ENCODE measurements at places on chromosomes 5 and 9.
A peak's percentile ranks its signal among the peaks of the same experiment; 100 is the strongest.

- no peak for DNase-seq
Measured at GRCh38 chr5:37722236-37723161, 117.3 kb downstream of the GDNF start.

DNA sequence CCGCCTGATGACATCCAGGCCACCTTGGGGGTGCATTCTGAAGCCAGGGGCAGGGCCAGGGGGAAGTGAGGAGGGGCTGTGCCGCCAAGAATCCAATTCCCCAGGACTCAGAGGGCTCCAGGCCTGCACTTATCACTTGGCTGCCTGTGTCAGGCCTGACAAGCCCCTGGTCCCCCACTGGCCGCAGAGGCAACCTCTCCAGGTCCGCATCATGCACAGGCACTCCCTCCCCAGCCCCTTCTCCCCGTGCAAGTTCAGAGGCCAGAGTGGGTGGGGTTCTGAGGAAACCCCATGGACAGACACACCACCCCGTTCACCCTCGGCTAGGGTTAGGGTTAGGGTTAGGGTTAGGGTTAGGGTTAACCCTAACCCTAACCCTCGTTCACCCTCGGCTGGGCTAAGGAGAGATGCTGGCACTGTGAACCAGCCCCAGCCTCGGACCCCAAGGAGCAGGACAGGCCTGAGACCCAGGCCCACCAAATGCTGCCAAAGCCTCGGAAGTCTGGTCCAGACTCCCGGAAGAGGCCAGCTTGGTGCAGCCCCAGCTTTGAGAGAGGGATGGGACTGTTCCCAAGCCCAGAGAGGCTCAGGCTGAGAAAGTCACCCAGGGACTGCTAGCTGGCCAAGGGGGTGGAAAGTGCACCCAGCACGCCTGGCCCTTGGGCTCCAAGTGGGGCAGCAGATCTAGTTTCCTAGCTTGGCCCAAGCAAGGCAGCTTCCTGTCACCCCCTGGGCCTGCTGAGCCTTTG lies 4.9 kb downstream of the LCN2 start:
- DNase-seq, result no peak

DNA sequence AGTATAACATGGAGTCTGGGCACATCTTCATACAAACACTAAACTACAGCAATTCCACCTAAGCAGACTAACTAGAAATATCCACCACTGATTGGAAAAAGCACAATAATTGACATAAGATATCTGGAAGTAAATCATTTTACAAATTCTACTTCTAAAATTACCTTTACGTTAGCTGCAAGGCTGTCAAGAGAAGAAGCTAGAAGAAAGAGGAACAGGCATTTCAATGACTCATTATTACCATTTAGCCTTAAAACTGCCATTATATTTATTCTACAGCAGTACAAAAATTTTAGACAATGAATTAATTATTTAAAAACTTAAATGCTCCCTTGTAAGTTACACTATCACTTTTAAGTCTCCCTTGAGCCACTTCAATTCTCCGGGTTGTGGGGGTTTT lies 43.4 kb upstream of the PLPP6 start:
- DNase-seq, result no peak

GRCh38 chr5:68343421-68343826 lies 127.9 kb downstream of the PIK3R1 start:
- DNase-seq, result no peak

GRCh38 chr9:121770415-121771273 lies 119.2 kb downstream of the DAB2IP start:
- DNase-seq, result no peak

- peak; percentile 21 for DNase-seq
Measured at GRCh38 chr9:114033397-114034103, 44.5 kb downstream of the AMBP start.

DNA sequence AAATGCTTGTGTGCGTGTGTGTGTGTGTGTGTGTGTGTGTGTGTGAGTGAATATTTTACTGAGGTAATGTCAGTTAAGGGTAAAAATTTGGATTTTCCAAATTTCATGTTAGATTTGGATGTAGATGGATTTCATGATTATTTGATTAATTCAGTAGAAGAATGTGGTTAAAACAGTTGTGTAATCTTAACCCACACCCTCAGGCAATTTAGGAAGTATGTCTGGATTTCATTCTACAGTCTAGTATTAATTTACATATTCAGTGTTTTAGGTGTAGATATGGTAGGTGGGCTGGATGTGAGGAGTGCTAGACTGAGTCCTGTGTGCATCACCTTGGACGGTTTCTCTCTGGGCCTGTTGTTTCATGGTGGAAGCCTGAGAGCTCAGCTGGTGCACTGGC lies 99.1 kb upstream of the CKMT2 start:
- no peak for DNase-seq

- no peak for DNase-seq
Measured at GRCh38 chr5:72415616-72416325, 91.4 kb downstream of the ZNF366 start.

GRCh38 chr5:392431-392988 lies 50.5 kb upstream of the EXOC3 start:
- DNase-seq, result no peak

DNA sequence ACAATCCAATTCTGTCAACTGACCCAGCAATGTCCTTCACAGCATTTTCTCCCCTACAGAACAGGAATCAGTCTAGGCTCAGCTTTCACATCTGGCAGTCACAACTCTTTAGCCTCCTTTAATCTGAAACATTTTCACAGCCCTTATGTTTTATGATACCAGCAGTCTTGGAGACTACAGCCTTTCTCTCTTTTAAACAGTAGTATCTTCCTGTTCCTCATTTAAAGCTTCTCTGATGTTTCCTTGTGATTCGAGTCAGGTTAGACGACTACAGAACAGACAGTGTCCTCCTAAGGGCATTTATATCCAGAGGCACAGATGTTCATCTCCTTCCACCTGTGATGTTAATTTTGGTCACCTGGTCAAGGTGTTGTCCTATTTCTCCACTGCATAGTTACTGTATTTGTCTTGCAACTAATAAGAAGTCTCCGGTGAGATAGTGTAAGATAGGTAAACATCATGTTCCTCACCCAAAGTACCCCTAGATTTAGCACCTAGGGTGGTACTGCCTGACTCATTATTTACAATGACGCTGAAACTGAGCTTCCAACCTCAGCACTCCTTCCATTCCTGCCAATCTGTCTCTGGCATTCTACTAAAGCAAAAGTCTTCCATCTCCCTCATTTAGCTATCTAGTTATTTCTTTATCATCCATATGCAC lies 20.7 kb downstream of the TTC39B start:
- no peak for DNase-seq

DNA sequence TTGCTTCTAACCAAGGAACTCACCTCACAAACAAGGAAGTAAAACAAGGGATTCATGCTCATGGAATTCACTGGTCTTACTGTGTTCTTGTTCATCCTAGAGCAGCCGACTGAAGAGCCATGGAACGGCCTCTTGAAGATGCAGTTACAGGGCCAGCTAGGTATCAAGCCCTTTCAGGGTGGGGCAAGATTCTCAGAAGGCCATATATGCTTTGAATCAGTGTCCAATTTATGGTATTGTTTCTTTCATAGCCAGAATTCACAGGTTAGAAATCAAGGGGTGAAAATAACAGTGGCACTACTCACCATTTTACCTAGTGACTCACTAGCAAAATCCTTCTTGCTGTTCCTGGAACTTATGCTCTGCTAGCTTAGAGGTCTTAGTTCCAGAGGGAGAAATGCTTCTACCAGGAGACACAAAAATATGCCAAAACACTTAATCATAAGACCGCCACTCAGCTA lies 159.5 kb upstream of the CDH10 start:
- no peak for DNase-seq

- no peak for DNase-seq
Measured at GRCh38 chr5:3251784-3252183, 343.8 kb upstream of the IRX1 start.

GRCh38 chr5:144142139-144142823 lies 28.2 kb downstream of the YIPF5 start:
- no peak for DNase-seq

- DNase-seq, result no peak
Measured at GRCh38 chr9:118693645-118694044, 675.6 kb downstream of the BRINP1 start.

- DNase-seq, result no peak
Measured at GRCh38 chr5:140298183-140298601, 4.7 kb downstream of the PFDN1 start.

GRCh38 chr9:77433675-77434445 lies 214.3 kb downstream of the GNA14 start:
- no peak for DNase-seq

DNA sequence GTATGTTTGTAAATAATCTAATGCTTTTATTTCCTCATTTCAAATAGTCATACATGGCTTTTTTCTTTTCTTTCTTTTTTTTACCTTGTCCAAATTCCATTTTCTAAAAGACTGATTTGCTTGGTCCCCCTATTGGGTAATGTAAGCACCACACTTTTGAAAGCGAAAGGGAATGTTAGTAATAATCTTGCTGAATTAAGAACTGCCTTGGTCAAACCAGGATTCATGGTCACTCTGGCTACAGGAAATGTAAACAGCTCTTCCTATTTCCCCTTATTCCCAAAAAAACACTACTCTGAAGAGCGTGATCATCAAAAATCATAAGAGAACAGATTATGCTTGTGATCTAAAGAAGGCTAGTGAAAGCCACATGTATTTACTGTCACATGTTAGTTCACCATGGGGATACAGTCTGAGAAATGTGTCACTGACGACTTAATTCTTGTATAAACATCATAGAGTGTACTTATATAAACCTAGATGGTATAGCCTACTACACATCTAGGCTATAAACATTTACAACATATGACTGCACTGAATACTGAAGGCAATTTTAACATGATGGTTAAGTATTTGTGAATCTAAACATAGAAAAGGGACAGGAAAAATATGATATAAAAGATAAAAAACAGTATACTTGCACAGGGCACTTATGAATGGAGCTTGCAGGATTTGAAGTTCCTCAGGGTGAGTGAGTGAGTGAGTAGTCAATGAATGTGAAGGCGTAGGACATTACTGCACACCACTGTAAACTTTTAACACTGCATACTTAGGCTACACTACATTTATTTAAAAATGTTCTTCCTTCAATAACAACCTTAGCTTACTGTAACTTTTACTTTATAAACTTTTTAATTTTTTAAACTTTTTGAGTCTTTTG lies 75.3 kb downstream of the HMGCR start:
- no peak for DNase-seq

All from upper lobe of left lung (tissue), 6 donors.